COLO829 (cell line): ENCODE measurements at places on chromosomes 11 and 22.

- DNase-seq: no peak
These were observed 99.1 kb downstream of the CD44 start for GRCh38 chr11:35237860-35238715.

- DNase-seq: no peak
These were observed 2.3 kb downstream of the BCO2 start for GRCh38 chr11:112177589-112177988.

DNA sequence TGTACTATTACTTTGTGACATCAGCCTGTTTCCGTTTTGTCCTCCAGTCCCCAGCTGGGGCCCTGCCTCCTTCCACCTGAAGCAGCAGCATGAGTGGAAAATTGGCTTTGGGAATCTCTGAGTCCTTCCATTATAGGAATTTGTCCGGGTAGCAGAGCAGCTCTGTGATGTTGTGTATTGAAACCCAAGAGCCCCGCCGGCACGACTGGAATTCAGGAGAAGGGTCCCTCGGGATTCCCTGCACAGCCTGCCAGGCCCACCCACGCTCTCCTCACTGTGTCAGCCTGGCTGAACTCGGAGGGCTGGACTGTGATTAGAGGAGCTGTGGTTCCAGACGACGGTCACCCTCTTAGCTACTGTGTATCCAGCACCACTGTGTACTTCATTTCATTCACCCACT lies 18.8 kb upstream of the TSPAN18 start:
- DNase-seq: no peak

GRCh38 chr22:41311487-41311886 lies 10.2 kb downstream of the ZC3H7B start:
- no peak for DNase-seq

DNA sequence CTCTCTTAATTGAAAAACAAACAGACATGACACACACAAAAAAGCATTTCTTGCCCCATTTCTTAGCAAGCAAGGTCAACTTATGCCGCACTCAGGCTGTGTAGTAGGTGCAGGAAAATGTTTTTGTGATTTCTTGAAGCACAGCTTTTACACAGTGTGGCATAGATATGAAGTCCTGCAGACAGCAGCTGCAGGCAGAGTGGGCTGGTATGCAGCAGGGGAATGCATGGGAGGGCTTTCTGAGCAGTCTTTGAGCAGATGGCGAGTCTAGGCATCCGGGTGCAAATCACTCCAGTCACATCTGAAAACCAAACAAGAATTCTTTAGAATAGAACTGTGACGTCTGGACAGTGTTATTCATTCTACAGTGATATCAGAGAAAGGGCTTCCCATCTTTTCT lies 87.5 kb downstream of the BLID start:
- no peak for DNase-seq

- peak; percentile 76 for DNase-seq
These were observed 53.7 kb upstream of the MTMR2 start for GRCh38 chr11:95977534-95978174.

GRCh38 chr22:40453671-40454070 lies 83.3 kb downstream of the SGSM3 start:
- no peak for DNase-seq

DNA sequence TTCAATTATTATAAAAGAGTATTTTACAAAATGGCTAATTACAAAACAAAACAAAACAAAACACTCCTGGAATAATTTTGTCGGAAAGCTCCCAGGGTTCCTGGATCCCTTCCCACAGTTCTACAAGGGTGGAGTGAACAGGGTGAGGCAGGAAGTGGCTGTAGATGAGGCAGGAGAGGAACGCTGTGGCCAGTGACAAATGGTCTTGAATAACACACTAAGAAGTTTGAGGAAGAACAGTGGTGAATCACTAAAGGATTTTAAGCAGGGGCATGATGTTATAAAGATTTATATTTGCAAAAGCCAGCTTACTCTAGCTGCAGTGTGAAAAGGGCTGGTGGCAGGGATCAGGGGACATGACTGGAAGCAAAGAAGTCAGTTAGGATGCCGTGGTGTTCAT lies 33.8 kb upstream of the APOA1 start:
- no peak for DNase-seq

DNA sequence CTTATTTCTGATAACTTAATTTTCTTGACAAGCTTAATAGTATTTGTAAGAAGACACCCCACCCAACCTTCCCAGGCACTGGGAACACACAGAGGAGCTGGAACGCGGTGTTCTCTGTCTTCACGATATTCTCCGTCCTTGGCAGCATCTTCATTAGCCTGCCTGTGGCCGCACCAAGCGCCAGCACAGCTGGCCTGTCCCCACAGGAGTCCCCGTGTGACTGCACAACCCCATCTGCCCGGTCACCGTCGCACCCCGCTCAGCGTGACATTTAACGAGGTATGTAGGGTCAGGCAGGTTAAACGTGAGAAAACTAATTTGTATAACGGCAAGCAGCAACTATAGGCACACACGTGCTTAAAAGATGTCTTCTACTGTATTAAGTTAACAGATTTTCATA lies 293.3 kb downstream of the BRD1 start:
- DNase-seq: no peak

- no peak for DNase-seq
These were observed 4.0 kb downstream of the TAF10 start for GRCh38 chr11:6608011-6608410.

- no peak for DNase-seq
These were observed 8.6 kb upstream of the EIF3M start for GRCh38 chr11:32575070-32575469.

DNA sequence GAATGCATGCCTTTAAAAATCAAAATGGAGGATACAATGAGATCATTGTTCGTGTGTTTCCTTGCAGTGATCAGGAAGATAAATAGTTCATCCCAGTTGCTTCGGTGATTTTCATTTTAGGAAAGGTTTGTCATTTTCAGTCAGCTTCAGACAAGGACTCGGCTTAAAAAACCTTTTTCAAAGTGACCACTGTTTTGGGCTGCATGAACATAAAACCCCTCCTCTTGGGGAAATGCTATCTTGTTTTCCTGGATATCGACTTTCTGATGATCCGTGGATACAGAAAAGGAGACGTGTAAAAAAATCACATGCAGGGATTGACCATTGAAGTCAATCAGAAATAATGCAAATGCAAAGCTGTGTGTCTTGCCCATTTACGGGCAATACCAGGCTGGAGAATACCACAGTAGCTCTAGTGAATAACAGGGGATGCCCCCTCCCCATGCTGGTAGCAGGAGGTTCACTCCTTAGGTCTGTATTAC lies 146.8 kb downstream of the MAML2 start:
- peak; percentile 65 for DNase-seq

- DNase-seq: peak; percentile 59
These were observed 1.3 kb upstream of the PATZ1 start for GRCh38 chr22:31347251-31348008.

- no peak for DNase-seq
These were observed 22.7 kb upstream of the RRM1 start for GRCh38 chr11:4071914-4072313.

DNA sequence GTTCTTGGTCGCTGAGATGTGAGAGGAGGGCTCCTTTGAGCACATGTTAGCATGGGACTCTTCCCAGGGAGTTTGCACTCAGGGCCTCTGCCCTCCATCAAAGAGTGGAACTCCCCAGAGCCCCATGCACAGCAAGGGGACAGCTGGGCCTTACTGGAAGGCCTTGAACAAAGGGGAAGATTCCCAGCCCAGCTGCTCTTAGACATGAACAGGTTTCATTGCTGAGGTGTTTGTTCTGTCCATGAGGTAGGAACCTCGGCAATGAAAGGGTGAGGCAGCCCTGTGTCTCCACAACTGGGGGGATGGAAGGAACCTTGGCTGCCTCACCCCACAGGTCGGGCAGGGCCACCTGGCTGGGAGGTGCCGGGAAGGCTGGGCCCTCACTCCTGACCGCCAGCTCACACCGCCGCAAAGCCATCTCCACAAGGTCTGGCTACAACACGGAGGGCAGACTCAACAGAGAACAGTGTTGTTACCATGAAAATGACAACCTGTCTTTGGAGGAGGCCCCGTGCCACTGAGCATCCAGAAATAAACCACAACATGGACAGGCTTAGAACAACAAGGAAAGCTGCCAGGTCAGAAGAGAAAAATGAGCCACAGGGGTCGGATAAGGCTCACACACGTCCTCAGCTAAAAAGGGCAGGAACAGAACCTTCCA lies 3.2 kb downstream of the DERL3 start:
- no peak for DNase-seq

DNA sequence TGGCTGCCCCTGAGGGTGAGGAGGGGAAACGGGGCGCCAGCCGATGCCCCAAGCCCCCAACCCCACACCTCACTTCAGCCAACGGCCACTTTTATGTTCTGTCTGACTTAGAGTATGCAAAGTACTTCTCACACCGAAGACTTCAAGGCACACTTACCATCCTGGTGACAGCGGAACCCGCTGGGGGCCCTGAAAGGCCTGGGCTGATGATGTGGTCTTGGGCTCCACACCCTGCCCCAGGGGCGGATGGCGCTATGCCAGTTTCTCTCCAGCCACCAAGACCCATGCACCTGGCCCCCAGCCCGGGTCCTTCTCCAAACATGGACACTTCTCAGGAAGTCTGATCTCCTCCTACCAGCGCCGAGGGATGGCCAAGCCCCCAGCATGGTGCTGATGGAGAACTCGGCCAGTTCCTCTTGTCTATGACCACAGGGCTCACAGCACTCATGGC lies 175.4 kb downstream of the CTTN start:
- no peak for DNase-seq

- no peak for DNase-seq
These were observed 78.3 kb upstream of the LMO1 start for GRCh38 chr11:8341996-8342395.

DNA sequence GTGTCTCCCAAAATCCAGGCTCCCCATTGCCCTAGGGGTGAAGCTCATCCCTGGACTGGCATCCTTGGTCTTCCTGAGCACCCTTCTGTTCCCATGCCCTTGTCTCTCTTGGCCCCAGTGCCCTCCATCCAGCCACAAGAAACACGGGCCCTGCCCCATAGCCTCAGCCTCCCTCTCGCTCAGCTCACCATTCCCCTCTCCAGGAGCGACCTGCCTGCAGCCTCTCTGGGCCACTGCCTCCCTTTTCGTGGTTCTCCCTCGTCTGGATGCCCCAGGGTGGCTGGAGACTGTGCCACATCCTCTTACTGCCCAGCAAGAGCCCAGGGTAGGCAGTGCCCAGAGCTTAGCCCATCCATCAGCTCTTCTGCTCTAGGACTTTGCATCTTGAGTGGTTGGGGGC lies 532.1 kb downstream of the TBC1D22A start:
- no peak for DNase-seq

DNA sequence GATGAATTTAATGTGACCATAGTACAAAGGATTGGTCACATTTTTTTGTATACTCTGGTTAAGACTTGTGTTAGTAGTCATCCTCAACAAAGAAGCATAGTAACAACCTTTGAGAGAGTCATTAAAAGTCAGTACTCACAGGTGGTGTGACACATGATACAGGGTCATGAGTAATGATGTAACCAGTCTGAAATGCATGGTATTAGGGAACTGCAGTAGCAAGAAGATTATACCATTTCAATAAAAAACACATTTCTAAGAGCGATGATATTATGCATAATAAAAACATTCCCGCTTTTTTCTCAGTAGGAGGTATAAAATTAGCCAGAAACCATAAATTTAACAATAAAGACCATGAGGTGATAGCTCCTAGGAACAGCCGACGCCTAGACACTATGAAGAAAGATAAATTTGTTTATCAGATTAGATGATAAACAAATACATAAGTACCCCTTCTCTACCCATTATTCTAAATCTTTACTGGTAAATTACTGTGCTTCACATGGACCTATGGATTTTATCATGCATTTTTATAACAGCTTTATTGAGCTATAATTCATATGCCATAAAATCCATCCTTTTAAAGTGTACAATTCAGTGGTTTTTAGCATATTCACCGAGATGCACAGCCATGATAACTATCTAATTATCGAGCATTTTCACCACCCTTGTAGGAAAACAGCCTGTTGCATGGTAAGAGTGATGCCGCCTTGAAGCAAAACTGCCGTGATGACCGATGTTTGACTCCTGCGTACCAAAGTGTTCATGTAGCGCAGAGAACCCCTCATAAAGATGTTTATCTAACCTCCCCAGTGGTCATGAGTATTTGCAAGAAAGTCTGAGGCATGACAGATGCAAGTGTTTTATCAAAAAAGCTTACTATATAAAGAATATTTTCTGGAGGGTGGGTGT lies 41.8 kb downstream of the TMPRSS5 start:
- no peak for DNase-seq

GRCh38 chr11:65849366-65849765 lies 8.6 kb downstream of the CFL1 start:
- DNase-seq: no peak
